ENCODE measurements at places on chromosomes 16 and 17. TPM values are rescaled to one million over a fixed set of nuclear protein-coding genes. Genes with fewer than 3 reads are reported as not detected.

Gene MEFV
- total RNA-seq: 0.16 TPM

Gene SDF2
- 46.2 TPM for total RNA-seq

GRCh38 chr17:45722161-45722560, 62.0 kb upstream of the CRHR1 start:
- DNase-seq: no peak

Gene LRRC37A
- total RNA-seq: 2.3 TPM

Gene MMP28
- total RNA-seq: 0.74 TPM

Gene MYH1
- total RNA-seq: not detected

GRCh38 chr16:26129997-26130396, 438.2 kb downstream of the HS3ST4 start:
- no peak for DNase-seq

- no peak for DNase-seq
Measured at GRCh38 chr16:29899516-29900101, at the start of gene SEZ6L2. TSS of gene SEZ6L2 (minus strand) at chr16:29899550. CDS start at chr16:29899019, 531 bp downstream.

DNA sequence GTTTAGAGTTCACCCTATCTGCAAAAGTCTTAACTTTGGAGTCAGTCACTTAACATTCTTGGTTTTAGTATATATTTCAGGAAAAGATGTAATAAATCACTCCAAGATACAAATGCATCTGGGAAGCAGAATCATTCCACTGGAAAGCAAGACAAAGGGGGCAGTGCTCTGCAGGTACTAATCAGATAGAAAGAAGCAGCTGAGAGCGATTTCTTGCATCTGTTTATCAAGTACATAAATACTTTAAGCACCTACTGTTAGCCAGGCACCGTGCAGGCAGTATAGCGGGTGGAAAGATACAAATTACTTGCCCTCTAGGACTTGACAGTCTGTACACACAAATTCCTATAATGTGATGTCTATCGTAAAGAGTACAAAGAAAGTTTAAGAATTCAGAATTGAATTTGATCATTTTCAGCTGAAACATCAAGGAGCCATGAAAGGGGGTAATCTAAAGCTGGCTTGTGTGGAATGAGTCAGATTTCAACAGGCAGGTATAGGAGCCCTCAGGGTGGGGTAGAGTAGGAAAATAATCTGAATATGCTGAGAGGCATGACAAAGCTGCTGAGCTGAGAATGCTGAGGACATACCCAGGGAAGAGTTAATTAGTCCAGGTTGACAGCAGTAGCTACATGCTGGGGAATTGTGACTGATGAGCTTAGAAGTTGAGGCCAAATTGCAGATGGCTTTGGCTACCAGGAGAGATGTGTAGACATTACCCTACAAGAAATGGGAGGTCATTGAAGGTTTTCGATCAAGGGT, 110.2 kb downstream of the CA10 start:
- DNase-seq: no peak

- no peak for DNase-seq
Measured at GRCh38 chr16:66713076-66713475, 16.5 kb upstream of the CMTM4 start.

- no peak for DNase-seq
Measured at GRCh38 chr17:53630638-53631037, 192.1 kb upstream of the KIF2B start.

GRCh38 chr17:49980703-49981197, 11.8 kb downstream of the DLX4 start:
- no peak for DNase-seq

DNA sequence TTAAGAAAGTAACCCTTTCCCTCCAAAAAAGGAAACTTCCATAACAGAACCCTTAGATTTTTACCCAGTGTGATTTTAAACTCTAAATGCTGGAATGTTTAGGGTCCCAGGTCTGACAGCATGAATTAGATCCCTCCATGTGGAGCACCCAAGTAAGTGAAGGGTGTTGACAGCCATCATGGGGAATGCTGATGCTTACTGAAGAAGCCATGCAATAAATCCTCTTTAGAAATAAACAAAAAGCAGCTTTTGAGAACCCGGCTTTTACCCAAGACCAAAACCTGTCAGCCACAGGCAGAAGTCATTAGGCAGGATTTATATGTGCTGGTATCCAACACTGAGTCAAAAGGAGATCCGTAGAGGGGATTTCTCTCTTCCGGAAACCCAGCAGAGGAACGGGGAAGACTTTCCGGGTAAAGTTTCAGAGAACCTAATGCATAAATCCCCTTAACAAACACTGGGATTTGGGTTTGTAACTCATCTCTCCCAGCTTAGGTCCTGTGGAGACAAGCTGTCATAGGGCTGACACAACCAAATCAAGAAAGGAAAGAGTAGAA, 287.5 kb downstream of the IRX3 start:
- DNase-seq: no peak

DNA sequence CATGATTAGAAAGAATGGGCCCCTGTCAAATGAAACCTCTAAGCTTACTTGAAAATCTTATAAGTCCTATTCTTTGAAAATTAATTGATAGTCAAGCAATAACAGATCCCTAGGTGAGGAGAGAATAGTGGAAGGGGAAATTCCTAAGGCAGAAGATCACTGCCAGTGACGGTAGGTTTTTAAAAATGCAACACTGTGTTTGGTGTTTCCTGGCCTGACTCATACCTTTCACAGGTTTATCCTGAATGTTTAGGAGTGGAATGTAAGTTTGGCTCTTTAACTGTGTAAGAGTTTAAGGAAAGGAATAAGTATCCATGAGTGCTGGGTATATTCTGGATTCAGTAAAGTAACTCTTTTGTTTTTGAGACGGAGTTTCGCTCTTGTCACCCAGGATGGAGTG, 23.8 kb downstream of the HAPSTR1 start:
- DNase-seq: no peak

DNA sequence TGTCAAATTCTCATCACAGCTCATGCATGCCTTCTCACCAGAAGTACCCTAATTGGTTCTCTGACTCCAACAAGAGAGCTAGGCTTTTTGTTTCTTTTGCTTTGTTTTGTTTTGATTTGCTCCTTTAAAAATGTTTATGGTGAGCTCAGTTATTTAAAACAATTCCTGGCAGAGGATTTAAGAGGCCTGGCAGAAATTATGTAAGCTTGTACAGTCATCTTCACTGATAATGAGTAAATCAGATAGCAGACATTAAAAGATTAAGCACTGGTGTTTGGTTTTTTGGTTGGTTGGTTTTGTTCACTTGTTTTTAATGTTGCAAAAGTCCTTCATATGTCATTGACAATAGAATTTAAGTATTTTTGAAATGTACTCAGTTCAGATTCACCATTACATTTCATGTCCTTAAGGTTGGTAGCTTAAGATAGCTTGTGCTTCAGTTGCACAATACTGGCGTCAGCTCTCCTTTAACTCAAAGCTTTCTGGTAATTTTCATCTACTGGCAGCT, 378.9 kb downstream of the CDH13 start:
- no peak for DNase-seq

DNA sequence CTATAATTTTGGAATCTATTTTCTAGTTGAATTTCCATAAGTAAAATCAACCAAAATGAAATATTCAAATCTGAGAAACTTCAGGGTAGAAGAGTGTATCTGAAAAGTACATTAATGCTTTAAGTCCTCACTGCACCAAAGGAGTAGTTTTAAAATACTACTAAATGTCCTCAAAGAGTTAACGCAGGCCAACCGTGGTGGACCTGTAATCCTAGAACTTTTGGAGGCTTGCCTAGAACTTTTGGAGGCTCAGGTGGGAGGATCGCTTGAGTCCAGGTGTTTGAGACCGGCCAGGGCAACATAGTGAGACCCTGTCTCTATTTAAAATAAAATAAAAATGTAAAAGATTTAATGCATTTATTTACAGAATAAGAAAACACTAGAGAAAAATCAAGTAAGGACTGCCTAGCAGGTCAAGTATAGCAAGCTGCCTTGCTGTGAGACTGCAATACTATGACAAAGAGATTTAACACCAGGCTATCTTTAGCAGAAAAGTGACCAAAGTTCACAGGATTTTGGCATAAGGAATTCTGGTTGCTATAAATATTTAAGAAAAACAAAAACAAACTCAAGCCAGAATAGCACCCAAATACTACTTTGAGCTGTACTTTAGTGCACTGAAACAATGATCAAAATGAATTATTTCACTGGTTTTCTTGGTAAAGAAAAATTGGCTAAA, 41.0 kb downstream of the CHCT1 start:
- no peak for DNase-seq

DNA sequence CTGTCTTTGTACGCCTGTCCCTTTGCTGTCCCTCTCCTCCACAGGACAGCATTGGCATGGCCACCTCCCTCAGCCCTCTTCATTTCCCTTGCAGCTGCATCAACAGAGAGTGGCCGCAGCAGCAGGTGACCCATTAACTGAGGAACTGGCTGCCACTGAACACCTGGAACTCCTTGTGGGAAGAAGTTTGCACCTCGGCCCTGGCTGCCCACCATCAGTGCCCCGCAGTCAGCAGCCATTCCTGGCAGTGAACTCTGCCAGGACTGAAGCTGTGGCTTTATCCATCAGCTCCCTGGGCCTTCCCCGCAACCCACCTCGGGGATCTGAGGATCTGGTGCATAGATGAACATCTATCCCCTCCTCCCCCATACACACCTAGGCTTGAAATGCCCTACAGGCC, 13.1 kb upstream of the RNF135 start:
- DNase-seq: no peak

Gene MYH11
- 0.07 TPM for total RNA-seq

- no peak for DNase-seq
Measured at GRCh38 chr16:14106457-14106856, 35.3 kb downstream of the MRTFB start.

Gene SPNS3
- 8.7 TPM for total RNA-seq

Gene FOXN1
- total RNA-seq: not detected

Gene HCRT
- total RNA-seq: not detected

GRCh38 chr17:12089809-12090384, 69.2 kb downstream of the MAP2K4 start:
- no peak for DNase-seq

- no peak for DNase-seq
Measured at GRCh38 chr17:45096141-45096540, 35.0 kb downstream of the NMT1 start.

Gene RTN4RL1
- total RNA-seq: 0.07 TPM

- DNase-seq: no peak
Measured at GRCh38 chr16:24906199-24906808, 60.5 kb downstream of the SLC5A11 start.

GRCh38 chr16:78433116-78433515, 333.7 kb downstream of the WWOX start:
- DNase-seq: no peak

Gene GAS2L2
- 0.16 TPM for total RNA-seq

GRCh38 chr17:82887255-82888164, 47.7 kb upstream of the ZNF750 start:
- no peak for DNase-seq

DNA sequence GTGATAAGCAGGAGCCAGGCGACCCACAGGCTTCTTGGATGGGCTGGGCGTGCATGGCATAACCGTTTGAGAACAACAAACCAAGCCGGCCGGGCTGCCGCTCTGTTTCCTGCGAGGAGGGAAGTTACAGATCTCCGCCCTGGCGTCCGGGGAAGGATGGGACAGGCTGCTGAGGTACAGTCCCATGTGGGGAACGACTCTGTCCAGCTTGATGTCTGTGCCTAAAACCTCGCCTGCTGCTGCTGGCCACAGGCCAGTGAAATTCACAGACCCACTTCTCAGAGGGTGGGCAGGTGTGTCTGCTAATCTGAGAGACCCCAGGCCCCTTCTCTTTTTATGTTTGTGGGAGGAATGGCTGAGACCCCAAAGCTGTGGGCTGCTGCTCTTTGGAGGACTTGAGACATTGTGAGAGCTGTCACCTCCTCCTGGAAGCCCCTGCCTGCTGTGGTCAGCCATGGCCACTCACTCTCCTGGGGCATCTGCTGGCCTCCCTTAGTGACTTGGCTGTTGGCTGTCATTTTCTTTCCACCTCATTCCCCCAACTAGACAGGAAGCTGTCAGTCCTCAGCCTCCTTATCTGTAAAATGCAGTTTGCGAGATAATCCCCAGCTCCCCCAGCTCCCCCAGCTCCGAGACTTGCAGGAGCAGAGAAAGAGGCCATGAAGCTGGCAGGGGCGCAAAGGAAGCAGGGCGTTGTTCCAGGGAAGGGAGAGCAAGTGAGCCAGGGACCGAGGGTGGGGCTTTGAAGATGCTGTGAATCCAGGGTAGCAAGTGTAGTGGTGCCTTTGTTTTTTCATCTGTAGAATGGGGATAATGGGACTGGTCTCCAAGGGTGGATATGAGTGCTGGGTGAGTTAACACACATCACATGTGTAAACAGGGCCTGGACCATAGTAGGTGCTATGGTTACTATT, 51.0 kb downstream of the CMIP start:
- DNase-seq: no peak

DNA sequence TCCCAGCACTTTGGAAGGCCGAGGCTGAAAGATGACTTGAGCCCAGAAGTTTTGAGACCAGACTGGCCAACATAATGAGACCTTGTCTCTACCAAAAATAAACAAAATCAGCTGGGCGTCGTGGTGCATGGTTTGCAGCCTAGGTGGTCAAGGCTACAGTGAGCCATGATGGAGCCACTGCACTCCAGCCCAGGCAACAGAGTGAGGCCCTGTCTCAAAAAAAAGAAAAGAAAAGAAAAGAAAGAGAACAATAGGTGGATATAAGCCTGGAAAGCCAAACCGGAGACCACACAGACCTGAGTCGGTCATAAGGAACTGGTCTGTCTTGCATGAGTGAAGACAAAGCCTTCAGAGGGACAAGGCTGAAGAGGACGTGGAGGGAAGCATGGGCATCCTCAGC, 14.4 kb downstream of the ATP6V0D1 start:
- no peak for DNase-seq

Gene SCN4A
- 0.10 TPM for total RNA-seq

Gene TGFB1I1
- 0.73 TPM for total RNA-seq

DNA sequence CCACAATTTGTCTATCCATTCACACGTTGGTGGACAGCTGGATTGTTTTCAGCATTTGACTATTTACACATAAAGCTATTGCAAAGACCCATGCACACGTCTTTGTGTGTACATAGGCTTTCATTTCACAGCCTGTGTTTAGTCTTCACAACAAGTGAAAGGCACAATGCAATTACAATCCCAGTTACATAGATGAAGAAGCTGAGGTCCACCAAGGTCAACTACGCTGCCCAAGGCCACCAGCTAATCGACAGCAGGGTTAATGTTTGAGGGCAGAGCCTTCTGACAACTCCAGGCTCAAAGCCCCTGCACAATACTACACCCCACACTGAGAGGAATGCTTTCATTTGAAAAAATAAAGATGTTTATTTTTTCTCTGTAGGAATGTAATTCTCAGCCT, 93.6 kb upstream of the CDH13 start:
- no peak for DNase-seq

GRCh38 chr16:81008505-81008789, 1.4 kb downstream of the CENPN start:
- no peak for DNase-seq
